CD4-positive, alpha-beta T cell (primary cell): ENCODE measurements at places on chromosomes 1 and 21.

DNA sequence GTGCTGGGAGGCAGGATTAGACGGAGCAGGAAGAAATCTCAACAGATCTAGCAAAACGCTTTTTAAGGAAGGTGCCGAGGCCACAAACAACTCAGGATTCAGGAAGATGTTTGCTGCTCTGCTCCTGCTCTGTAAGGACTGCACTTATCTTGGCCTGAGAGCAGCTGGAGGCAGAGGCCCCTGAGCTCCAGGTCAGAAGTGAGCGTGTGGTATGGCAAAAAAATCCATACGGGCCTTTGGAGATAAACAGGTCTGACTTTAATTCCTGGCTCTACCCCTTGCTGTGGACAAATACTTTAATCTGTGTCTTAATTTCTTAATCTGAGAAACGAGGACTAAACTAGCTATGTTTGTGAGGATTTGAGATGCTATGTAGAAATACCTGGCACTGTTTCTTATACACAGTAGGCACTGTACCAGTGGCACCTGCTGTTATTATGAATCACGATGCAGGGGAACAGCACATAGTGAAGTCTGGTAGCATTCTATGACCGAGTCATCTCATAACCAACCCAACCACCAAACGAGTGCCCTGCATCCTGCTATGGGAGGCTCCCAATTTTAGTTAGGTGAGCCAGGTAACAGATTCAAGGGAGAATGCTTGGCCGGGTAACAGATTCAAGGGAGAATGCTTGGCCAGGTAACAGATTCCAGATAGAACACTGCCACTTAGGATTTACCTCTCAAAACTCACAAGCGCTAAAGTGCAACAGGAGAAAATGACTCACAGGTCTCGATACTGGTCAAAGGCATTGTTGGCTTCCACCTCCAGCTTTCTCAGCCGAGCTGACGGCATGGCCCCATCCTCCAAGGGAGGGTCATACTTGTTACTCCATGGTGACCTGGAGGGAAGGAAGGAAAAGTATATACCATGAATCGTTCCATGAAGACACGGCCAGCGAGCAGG lies 65.9 kb downstream of the SLC66A1 start:
- DNase-seq: no peak

DNA sequence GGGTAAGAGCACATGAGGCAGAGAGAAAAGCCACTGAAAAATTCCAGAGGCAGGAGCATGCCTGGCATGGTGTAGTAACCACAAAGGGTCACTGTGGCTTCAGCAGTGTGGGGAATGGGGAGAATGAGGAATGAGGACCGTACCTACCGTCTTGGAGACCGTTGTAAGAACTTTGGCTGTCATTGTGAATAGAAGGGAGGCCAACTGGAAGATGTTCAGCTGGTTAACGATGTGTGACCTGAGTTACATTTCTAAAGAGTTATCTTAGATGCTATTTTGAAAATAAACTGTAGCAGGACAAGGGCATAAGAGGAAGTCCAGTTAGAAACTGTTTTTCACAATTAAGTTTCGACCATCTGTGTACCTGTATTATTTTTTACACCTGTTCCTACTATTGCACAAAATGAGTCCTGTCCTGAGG lies 365.5 kb upstream of the SGIP1 start:
- no peak for DNase-seq

GRCh38 chr1:80349218-80349617 lies 1342.7 kb upstream of the ADGRL4 start:
- no peak for DNase-seq

- no peak for DNase-seq
Observed at GRCh38 chr1:205438213-205439158, 16.6 kb upstream of the LEMD1 start.

DNA sequence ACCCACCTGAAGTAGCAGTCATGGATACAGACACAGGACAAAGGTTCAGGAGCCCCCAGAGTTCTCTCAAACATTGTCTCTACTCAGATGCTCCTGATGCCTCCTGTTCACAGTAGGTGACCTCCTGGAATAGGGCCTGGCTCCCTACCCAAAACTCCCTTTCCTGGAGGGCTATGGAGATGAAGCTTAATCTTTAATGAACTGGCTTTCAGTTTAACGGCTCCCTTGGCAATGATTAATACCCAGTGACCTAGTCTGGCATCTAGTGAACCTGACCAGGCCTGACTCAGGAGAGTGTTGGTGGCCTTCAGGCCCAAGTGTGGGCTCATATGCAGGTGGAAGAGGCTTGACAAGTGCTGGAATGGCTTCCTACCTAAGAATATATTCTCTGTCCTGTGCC lies 65.2 kb upstream of the TRABD2B start:
- DNase-seq: no peak

- DNase-seq: no peak
Observed at GRCh38 chr1:162028726-162029125, 5.1 kb upstream of the OLFML2B start.

DNA sequence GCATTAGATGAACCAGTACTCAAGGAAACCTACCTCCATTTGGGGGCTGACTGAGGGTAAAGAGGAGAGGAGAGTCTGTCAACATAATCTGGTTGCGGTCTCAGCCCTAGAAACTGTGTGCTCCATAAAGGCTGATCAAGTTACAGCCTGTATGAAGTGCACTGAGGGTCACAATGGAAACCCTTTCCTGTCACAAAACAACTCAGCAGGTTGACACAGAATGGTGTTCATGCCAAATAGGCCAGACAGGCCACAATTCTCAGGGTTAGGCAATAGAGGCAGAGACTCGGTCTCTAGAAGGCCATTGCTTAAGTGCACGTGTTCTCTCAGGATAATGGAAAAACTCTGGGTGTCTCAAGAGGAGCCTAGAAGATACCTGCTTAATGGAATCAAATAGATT lies 4.1 kb upstream of the ANKRD35 start:
- DNase-seq: no peak

- DNase-seq: no peak
Observed at GRCh38 chr1:228989676-228989991, 254.4 kb downstream of the RHOU start.

DNA sequence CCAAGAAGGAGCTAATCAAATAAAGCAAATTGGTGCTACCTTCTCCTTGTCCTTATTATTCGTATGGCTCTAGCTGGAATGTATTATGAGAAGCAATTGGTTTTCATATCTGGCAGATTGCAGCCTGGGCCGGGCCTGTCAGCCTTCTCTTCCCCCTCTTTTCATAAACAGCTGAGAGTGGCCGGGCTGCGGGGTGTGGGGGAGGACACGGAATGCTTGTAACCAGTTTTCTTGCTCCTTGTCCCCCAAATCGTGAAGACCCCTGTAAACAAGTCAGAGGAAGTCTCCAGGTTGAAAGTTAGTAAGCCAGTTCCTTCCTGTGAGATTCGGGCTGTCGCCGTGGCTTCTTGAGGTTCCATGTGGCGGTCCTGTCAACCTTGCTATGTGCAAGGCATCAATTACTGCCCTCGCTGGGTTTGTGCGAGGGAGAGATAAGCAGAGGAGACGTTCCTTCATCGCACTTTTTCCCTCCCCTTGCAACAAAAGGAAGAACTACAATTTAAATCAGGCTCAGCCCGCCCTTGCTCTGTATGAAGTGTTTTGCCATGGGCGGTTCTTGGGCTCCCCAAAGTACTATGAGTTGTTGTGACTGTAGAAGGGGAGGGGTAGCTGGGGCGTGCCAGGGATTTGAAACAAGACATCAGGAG lies 450.7 kb downstream of the CAMTA1 start:
- no peak for DNase-seq

DNA sequence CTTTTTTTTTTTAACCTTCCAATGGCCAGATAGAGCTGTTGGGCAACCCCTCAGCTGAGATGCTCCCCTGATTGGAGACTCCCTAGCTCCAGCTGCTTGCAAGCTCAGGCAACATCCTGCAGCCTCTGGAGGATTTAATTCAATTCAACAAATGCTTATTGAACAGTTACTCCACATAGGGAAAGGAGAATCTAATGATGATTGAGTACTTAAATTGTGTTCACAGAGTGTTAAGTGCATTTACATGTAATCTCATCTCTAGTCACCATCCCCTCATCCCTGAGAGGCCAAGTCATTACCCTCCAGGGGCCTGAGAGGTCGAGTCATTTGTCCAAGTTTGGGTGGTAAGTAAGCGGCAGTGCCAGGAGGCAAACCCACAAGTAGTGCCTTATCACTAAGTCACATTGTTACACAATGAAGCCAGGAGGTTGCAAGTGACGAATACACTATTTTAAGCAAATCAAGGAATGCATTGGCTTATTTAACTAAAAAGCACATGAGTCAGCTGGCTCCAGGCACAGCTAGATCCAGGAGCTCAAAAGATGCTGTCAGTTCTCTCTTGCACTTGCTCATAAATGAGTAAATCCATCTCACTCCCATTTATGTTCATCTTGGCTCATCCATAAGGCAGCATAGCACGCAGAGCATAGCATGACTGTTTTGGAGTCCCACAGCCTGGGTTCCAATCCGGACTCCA lies 64.3 kb downstream of the OPTC start:
- no peak for DNase-seq

DNA sequence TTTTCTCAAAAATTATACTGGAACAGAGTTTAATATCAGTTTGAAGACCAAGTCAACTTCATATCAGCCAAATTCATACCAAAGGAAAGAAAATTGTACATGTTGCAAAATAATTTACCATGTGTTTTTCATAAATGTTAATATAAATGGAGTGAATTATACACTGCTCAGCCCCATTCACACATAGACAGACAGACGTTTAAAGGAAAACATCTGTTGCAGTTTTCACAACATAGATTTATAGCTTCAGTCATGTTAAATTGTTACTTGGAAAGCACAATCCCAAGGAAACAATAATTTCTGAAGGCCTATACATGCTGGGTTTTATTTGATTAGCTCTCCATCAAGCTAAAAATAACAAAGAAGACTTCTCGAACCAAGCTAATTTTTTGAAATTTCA lies 27.8 kb upstream of the HYI start:
- no peak for DNase-seq

- DNase-seq: no peak
Observed at GRCh38 chr1:60184521-60184920, 111.0 kb upstream of the C1orf87 start.

GRCh38 chr1:201266774-201267173 lies 16.5 kb upstream of the PKP1 start:
- DNase-seq: no peak

DNA sequence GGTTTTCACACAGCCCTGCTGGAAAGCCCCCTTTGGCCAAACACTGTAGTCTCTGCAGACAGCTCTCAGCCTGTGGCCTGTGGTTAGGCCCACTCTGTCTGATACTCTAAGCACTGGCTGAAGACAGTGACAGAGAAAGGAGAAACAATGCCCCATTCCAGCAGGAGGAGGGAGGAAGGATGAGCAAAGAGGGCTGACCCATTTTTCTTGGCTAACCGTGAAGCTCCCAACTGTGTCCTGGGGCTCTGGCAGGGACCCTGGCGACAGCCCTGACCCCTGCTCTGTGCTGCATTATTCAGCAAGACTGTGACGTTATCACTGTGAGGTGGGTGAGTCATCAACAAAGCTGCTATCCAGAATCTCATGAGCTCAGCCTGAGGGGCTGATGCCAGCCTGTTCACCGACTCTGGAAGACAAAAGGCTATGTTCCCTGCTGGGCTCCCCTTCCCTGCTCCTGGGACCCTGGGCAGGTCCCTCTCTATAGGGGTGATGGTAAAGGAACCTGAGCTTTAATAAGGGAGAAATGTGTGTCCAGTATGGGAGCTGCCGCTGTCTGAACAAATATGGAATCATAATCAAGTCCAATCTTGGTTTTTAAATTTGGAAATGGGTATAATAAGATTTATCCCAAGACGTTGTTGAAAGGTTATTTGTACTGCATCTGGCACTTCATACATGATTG lies 107.0 kb downstream of the RHOU start:
- DNase-seq: no peak

GRCh38 chr1:221874285-221875003 lies 132.6 kb upstream of the DUSP10 start:
- no peak for DNase-seq

GRCh38 chr1:100362821-100363466 lies 10.6 kb downstream of the CDC14A start:
- no peak for DNase-seq

DNA sequence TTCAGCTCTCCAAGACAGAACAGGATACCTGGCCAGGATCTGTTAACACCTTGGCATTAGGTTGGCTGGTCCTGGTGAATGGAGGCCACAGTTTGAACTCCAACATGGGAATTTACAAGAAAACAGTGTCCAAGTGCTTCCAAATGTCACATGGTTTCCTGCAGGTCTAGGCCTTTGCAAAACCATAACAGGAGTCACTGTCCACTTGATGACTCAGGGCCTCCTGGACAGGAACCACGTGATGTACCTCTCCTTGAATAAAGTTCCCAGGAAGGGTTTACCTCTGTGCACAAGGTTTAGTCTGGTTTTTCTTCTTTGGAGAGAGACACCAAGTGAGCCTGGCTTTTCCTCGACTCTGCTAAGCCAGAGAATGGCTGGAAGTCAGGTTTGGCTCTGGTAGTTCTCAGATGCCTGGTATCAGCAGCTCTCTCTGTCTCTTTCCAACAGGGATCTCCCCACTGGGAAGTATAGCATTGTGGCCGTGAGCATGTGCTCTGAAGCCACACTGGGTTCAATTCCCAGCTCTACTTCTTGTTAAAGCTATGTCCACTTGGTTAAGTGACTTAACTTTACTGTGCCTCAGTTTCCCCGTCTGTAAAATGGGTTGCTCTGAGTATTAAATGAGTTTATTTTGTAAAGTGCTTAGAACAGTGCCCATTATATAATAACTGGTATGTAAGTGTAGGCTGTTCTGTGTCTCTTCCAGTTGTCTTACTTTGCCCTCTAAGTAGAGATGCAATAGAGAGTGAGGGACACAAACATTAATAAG lies 27.3 kb upstream of the TMEM61 start:
- no peak for DNase-seq

- no peak for DNase-seq
Observed at GRCh38 chr1:245843101-245843500, 664.0 kb downstream of the SMYD3 start.

DNA sequence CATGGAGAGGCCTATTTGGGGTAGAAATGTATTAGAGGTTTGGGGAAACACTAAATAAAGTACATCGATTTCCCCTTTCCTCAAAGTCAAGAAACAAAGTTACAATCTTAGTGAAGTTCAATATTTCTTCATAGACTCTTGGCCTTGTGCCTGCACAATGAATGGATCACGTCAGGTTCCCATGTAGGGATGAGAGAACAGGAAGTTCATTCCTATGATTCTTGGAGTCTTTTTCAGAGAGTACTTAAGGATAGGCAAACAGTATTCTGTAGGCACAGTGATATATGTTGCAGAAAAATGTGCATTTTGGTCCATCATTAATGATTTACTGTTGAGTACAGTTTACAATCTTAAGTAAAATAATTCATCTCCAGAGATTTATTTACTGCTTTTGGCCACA lies 275.5 kb downstream of the RGS7 start:
- no peak for DNase-seq

GRCh38 chr1:10782491-10783244 lies 13.8 kb downstream of the CASZ1 start:
- DNase-seq: no peak

GRCh38 chr1:229203030-229203751 lies 67.7 kb upstream of the RAB4A start:
- DNase-seq: no peak

DNA sequence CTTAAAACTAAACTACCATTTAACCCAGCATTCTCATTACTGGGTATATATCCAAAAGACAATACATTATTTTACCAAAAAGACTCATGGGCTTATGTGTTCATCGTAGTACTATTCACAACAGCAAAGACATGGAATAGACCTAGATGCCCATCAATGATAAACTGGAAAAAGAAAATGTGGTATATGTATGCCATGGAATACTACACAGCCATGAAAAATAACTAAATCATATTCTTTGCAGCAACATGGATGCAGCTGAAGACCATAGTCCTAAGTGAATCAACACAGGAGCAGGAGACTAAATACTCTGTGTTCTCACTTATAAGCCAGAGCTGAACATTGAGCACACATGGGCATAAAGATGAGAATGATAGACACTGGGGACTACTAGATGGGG lies 645.1 kb upstream of the B3GALT2 start:
- no peak for DNase-seq
